Muscle of arm (tissue), 14 donors: ENCODE measurements at places on chromosomes 1 and 21. TPM values are rescaled to one million over a fixed set of nuclear protein-coding genes. Genes with fewer than 3 reads are reported as not detected.
A peak's percentile ranks its signal among the peaks of the same experiment; 100 is the strongest.

KRTAP10-10 gene
- not detected for polyA plus RNA-seq

TNFRSF14 gene
- polyA plus RNA-seq, result not detected

UBIAD1 gene
- 13.2 TPM for polyA plus RNA-seq

ATP13A2 gene
- polyA plus RNA-seq, result 14.5 TPM

ZNF644 gene
- polyA plus RNA-seq, result 46.5 TPM

RHBDL2 gene
- 1.5 TPM for polyA plus RNA-seq

CNST gene
- 12.5 TPM for polyA plus RNA-seq

TCHH gene
- not detected for polyA plus RNA-seq

CD247 gene
- polyA plus RNA-seq, result not detected

FNBP1L gene
- polyA plus RNA-seq, result 55.6 TPM

FAM78B gene
- polyA plus RNA-seq, result 6.0 TPM

CAMK1G gene
- polyA plus RNA-seq, result 0.16 TPM

GRCh38 chr21:16324630-16325029 is 594.8 kb downstream of the USP25 start:
- DNase-seq, result no peak

GRCh38 chr1:119676571-119677206 is 28.6 kb upstream of the ZNF697 start:
- no peak for DNase-seq

- no peak for DNase-seq
Measured at GRCh38 chr1:246703581-246703980, 20.6 kb upstream of the SCCPDH start.

- DNase-seq, result no peak
Measured at GRCh38 chr21:36533468-36533848, 53.5 kb upstream of the CLDN14 start.

DNA sequence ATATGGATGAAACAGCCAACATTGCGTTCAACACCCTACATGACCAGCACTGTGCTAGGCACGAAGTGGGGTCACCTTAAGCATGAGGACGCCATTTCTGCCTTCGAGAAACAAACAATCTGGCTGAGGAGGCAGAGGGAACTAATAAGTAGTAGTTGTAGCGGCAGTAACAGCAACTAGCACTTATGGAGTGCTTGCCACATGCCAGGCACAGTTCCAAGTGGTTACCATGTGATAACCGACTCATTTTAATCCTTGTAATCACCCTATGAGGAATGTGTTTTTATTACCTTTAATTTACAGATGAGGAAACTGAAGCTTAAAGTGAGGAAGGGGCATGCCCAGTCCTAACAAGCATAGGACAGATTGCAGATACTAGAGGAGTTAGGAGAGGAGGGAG is 33.7 kb downstream of the KCND3 start:
- no peak for DNase-seq

DNA sequence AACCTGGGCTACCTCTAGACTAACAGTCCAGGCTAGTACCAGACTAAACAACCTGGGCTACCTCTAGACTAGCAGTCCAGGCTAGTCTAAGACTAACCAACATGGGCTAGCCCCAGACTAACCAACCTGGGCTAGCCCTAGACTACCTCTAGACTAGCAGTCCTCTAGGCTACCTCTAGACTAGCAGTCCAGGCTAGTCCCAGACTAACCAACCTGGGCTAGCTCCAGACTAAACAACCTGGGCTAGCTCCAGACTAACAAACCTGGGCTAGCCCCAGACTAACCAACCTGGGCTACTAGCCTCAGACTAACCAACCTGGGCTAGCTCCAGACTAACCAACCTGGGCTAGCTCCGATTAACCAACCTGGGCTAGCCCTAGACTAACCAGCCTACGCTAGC is 2.0 kb downstream of the TFF2 start:
- no peak for DNase-seq

DNA sequence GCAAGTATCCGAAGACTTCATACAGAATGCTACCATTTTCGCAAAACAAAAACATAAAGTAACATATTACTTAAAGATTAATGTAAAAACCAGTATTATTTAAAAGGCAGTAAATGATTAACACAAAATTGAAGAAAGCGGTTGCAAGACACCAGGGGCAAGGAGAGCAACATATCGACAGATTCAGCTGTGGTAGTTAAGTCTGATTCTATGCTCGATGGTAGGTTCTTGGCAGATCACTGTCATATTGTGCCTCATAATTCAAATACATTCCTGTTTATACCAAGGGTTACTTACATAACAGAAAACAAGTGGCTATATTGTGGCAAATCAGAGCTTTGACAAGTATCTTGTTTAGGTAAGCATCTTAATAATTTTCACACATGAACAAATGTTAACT is 37.7 kb downstream of the NRIP1 start:
- DNase-seq, result no peak

GRCh38 chr1:55569417-55569816 is 354.3 kb upstream of the USP24 start:
- DNase-seq, result no peak

DNA sequence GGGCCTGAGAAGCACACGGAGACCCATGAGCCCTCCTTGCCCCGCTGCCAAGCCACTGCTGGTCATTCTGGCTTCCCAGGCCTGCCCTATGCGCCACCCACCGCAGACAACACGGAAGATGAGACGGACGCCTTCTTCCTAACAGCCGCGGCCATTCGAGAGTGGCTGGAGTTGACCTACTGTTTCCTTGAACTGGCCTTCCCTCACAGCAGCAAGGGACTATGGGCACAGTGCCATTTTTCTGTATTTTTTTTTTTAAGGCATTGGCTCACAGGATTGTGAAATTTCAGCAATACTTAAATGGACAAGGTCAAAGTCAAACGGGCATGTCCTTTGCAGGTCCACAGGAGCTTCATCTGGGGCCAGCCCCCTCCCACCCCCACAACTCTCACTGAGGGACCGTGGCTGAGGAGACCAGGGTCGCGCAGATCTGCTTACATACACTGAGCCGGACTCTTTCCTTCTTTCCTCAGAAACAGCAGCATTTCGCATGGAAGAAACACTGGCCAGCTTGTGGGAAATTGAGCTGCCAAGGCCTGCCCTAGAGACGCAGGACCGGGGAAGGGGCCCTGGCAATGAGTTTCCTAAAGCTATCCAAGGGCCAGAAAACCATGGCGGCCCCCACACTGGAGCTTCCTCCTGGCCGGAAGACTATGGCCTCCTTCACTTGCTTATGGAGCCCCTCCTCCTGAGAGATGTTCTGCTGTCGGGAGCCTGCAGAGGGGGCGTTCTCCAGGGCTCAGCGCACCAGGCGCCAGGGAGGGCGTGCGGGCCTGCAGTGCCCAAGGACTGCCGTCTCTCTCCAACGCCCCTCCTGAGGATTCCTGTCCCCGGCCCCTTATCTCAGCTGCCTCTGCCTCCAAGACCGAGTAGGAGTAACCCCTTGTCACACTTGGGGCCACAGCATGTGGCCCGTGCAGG is 98.9 kb downstream of the PGBD5 start:
- no peak for DNase-seq

DNA sequence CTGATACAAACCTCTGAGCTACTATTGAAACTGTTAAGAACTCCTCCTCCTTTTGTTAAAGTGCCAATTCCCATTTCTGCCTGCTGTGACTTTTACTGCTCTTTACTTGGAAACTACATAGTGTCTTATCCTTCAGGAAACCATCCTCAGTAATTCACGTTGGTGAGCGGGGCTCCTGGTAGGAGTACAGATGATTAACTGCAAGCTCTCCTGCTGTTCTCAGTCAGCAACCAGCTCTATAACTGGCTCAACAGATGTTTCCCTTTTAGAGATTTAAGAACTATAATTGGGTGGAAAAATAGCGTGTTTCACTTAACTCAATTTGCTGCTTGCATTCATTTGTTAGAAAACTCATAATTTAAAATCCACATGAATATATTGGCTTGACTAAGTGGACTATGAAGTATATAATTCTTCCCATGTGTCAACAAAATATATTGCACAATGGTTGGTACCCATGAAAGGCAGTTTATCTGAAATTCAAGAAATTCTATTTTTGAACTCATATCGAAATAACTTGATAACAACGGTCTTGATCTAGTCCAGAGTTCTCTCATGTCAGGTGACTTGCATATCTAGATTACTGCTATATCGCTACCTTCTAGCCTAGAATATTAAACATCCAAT is 574.0 kb downstream of the KCNT2 start:
- peak; percentile 6 for DNase-seq

- DNase-seq, result peak; percentile 63
Measured at GRCh38 chr1:93304716-93305138, 41.0 kb upstream of the DR1 start.

GRCh38 chr1:194117582-194117981 is 931.2 kb upstream of the B3GALT2 start:
- DNase-seq, result no peak

GRCh38 chr1:245788269-245788668 is 633.5 kb downstream of the KIF26B start:
- DNase-seq, result peak; percentile 13

GRCh38 chr1:246709835-246710234 is 14.4 kb upstream of the SCCPDH start:
- no peak for DNase-seq

DNA sequence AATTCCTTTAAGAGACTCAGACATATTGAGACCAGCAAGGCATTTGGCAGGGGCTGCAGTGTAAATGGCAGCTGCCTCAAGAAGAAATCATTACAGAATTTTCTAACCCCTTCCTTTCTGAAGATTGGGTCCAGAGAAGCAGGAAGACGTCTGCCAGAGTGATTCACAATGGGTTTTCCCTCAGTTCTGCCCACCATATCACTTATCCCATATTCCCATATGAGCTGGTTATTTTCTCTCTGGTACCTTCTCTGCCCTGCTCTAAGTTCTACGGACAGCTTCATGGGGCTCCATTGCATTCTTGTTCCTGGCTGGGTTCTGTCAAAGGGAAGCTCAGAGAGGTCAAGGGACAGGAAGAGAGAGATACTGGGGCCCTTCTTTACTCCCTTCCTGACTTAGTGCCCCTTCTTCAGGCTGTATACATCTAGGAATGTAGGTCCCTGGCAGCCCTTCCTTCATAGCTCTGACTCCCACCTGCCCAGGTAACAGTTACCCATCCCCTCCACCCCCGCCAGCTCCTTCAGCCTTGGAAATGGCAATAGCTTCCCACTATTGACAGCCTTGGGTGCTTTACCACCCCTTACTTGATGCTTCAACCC is 420.6 kb upstream of the DAB1 start:
- no peak for DNase-seq

GRCh38 chr1:66265796-66266195 is 268.2 kb upstream of the SGIP1 start:
- DNase-seq, result no peak

DNA sequence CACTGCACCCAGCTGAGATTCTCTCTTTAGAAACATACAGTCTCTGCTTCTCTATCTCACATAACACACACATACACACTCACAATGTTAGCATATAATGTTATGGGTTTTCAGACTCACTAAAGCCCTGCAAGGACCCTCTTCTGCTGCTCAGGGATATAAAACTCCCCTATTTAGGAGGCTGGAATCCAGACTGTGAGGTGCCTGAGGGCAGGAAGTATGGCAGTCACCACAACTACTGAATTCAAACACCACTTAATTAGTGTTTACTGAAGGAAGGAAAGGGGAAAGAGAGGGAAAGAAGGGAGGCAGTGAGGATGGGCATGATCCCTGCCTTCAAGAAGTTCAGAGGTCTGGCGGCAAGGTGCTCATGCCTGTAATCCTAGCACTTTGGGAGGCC is 7.8 kb upstream of the CDK18 start:
- DNase-seq, result no peak

- peak; percentile 85 for DNase-seq
Measured at GRCh38 chr1:21255284-21255942, 34.9 kb downstream of the ECE1 start.

GRCh38 chr1:111605576-111605975 is 14.0 kb upstream of the RAP1A start:
- DNase-seq, result no peak

- no peak for DNase-seq
Measured at GRCh38 chr1:220990427-220991339, 111.4 kb downstream of the HLX start.

DNA sequence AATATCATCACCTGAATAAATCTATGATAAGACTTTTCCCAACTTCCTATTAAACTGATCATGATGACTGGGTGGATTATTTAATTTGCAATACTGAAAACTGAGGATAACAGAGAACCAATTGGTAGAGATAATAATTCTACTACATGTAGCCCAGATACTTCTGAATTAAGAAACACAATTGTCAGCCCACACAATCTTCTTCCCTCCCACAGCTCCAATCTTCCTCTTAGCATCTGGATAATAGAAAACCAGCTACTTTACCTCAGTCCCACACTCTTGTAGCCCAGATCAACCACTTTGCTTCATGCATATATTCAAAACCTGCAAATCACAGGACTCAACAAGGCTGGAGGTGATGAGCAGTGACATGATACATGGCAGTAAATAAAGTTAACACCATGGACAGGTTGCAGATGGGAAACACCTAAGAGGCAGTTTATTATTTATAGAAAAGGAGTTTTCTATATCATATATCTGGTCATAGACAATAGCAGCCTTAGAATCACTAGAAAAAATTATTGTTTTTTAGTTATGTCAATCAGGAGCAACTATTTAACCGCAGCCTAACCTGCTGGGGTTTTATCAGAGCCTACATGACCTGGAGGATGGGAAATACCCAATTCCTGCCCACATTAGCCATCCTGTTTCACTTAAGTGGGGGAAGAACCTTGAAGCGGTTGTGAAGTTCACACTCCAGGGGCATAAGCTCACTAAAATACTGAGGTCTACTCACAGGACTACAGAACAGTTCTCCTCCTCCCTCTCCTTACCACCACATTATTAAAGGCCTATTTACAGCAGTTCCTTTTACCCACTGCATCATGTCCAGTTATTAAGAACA is 16.7 kb downstream of the FRRS1 start:
- no peak for DNase-seq

DNA sequence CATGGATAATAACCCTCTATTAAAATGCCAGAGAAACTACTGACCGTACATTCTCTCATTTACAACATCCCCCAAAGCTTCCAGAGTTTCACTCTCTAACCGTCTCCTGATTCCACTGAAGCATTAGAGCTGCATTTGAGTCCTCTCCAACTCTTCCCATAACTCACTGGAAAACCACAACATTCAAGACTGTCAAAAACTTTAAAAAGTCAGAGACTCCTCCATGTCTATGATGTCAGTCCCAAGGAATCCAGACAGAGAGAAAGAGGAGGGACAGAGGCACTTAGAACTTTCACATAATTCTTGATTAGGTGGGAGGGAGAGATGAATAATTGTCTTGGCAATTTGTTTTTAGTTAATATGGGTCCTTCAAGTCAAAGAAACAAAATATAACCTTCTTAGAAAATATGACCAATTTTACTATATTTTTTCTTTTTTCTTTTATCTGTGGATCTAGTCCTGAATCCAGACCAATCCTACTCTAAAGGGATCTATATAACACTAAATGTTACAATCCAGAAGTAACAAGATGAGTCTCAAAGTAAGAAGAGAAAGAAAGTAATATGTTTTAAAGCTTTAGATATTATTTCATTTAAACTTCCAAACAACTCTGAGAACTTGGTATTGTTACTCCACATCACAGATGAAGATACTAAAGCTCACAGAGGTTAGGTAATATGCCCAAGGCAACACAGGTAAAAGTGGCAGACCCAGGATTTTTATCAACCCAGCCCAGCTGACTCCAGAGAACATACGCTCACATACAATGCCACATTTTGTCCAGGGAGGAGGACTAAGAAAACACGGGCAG is 23.8 kb downstream of the OTUD7B start:
- DNase-seq, result peak; percentile 41

- DNase-seq, result no peak
Measured at GRCh38 chr21:15301014-15301413, 236.2 kb upstream of the NRIP1 start.

- DNase-seq, result no peak
Measured at GRCh38 chr1:8461351-8462110, 143.6 kb downstream of the SLC45A1 start.

GRCh38 chr1:197393772-197394171 is 125.7 kb downstream of the CRB1 start:
- DNase-seq, result no peak

- DNase-seq, result no peak
Measured at GRCh38 chr1:39850606-39851216, 32.6 kb downstream of the TRIT1 start.
